ENCODE measurements at places on chromosomes 12 and 14.

- no peak for DNase-seq
These were observed 650.3 kb upstream of the ALG10B start for GRCh38 chr12:37666069-37666781.

- DNase-seq, result no peak
These were observed 189.5 kb upstream of the HMGA2 start for GRCh38 chr12:65634626-65635331.

DNA sequence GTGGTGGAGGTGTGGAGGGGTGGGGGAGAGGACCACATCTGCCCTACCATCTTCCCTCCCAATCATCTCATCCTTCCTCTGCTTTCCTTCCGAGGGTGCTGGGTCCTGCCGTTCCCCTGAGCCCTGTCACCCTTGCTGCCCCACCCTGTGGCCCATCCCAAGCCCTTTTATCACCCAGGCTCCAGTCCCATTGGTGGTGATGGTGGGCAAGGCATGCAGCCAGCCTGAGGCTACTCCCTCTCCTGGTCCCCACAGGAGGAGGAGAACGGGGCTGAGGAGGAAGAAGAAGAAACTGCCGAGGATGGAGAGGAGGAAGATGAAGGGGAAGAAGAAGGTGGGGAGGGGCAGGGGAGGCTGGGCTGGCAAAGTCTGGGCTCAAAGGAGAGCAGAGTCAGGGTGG, 2.7 kb upstream of the LAG3 start:
- DNase-seq, result no peak

GRCh38 chr12:98466640-98467400, 48.6 kb upstream of the TMPO start:
- no peak for DNase-seq

DNA sequence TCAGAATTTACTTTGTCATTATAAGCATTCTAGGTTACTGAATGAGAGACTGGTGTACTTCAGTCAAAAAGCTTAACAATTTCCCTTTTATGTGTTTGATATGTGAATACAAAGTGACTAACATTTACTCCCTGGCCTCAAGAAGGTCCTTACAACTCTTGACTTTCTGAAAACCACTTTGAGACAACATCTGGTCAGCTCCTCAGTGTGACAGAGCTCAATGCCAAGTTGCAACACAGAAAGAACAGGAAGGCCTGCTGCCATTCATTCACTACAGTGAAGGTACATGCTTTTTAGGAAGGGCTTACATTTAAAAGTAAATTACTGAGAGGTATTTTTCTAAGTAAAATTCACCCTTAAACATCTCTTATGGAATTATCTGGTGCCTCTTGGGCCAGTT, 2.3 kb upstream of the NAA30 start:
- no peak for DNase-seq

- DNase-seq, result no peak
These were observed 52.8 kb upstream of the EGLN3 start for GRCh38 chr14:34003691-34004090.

DNA sequence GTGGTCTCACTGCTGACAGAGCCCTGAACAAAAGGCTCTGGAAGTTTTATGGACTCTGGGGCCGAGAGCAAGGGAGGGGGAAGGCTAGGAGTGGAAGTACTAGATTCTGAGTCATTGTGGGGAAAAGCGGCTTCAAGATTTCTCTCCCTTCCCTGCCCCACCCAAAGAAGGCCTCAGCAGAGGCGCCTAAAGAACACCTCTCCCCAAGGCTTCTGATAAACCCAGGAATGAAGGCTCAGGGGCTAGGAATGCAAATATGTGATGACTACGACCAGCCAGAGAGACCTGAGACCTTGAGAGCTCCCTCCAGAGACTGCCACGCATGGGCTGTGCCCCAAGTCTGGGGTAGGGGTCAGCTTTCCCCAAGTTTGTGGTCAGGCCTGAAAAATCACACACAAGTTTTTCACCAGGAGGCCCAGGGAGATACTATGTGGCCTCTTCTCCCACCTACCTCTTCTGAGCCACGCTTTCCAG, 130.7 kb upstream of the HIF1A start:
- DNase-seq, result no peak

- no peak for DNase-seq
These were observed 21.5 kb upstream of the IFNG start for GRCh38 chr12:68180792-68181744.

DNA sequence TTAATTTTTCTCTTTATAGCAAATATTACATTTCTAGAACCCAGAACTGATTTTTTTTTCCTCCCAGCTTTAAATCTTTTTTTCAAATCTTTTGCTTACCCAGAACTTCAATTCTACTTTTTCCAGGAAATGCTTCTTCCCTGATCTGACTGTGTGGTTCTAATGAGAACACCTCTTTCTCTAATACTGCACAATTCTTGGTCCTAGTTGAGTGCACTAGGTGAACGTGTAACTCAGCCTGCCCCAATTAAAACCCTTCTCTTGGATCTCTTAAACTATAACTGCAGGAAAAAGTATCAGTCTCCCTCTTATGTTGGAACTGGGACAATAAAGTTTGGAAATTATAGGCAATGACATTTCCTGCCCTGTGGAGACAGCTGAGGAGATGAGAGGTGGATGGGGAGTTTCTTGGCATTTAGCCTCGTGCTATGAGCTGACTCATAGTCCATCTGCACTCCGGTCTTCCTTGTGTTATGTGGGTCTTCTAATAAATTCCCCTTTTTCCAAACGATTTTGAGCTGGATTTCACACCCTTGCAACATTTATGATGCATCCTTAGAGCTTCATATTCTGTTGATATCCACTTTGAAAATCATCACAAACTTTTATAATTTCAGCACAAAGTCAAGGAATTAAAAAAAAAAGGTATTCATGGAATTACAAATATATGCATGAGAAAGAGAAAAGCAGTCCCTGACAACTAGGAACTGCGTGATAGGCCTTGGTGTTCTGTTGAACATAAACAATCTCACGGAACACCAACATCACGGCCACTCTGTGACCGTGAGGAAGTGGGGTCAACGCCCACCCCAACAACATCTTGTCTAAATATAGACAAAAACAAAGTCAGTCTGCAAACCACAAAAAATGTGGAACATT, 52.4 kb downstream of the BRMS1L start:
- no peak for DNase-seq

DNA sequence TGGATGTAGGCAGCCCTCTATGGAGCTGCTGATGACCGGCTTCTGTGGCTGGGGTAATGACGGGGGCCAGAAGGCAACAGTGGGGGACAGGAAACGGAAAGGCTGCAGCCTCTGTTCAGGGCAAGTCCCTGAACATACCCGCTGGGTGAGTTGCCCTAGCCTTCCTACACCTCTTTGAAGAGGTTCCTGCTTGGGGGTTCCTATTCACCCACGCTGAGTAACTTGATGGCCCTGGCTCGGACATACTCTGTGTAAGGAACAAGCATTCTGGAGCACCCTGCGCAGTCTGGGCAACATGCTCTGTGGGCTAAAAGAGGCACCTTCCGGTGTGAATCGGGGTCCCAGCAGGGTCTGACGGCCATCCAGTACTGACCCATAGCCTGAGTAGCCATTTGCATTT, 17.7 kb upstream of the GSC start:
- no peak for DNase-seq

All from activated gamma-delta T cell (primary cell).